NCI-H1436 treated with DMSO at 0.1 percent for 48 hours (cell line): ENCODE measurements at places on chromosomes 5 and 9.

GRCh38 chr5:22889720-22890119 lies 36.6 kb upstream of the CDH12 start:
- no peak for DNase-seq

DNA sequence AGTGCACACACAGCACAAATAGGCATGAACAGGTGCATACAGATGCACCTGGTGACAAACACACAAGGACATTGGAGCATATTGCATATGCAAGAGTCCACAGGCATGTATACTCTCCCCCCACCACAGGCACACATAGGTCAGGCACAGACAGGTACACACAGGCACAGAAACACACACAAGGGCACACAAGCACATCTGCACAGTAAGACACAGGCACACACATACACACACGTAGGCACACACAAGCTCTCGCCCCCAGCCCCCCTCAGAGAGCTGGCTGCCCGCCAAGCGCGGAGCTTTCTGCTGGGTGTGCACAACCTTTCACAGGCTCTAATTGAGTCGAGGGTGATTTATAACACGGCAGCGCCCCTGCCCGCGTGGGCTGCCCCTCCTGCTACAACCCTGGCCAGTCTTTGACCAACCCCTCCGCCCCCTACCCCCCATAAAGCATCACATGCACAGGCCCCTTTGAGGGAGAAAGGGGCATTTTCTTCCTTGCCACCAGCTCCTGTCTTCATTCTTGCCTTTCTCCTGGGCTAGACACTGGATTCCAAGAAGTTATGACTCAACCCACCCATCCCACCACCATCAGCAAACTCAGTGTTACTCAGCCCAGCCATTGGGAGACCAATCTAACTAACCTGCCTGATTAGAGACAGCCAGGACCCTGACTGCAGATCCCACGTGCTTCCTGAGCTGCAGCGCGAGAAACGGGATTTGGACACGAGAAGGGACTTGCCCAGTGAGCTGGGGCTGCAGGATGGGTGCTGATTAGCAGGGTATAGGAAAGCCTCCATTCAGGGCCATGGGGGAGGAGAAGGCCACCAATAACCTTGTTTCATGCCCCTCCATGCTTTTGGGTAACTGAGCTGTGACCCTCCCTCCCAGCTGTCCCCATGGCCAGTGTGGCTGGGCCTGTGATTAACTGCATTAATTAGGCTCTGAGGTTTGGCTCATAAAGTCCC lies 42.8 kb upstream of the PSD2 start:
- no peak for DNase-seq

DNA sequence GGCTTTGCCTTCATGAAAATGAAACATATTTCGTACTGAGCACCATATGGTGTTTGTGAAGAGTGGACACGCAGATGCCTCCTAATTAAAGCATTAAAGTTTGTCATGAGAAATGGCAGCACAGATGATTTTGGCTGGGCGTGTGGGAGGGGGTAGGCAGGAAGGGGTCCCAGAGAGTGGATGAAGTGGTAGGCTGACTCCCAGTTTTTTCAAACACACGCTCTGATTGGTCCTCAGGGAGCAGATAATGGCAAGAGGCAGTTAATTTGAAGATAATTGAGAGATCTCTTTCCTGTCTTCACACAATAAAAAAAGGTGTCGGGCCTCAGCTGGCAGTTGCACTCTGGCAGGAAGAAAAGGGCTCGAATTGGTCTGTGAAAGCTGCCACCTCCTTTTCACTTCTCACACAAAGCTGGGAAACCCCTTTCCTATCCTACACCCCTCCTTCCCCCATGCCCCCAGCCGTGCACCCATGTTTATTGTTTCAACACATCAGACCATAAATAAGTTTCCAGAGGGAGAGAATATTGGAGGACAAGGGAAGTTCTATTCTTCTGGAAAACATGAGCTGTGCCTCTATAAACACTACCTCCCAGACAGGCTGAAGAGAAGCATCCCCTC lies 429.6 kb downstream of the ARHGEF28 start:
- DNase-seq = peak; percentile 40

DNA sequence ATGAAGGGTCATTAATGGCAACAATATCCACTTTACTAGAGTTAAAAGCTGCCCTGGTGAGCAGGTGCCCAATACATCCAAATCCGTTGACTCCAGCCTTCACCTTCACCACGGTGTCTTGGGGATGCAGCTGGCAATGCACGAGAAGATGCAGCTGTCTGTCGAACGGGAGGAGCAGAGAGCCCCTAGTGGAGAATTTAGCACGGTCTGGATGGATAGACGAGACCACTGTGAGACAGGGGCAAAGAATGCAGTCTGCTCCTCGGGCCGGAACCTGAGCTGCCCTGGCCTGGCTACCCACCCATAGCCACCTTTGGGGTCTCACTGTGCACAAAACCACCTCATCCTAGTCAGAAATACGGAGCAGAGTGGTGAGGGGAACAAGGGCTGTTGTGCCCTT lies 35.1 kb downstream of the ADRA1B start:
- DNase-seq = no peak

- no peak for DNase-seq
Observed at GRCh38 chr9:37486616-37487548, 1.1 kb downstream of the POLR1E start.

DNA sequence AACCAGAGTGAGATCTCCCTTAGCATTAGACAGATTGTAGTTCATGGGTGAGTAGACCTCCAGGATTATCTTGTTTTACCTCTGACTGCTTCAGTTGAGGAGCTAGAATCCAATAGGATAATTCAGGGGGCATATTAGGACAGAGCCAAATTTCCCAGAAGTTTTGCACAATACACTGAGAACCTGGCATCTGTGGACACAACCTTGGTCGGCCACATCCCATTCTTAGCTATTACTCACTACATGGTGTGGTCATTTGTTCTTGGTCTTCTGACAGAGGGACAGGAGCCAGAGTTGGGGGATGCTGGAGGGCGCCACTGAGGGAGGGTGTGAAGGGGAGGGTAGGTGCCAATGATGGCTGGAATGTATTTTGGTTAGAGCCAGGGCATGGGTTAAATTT lies 66.6 kb downstream of the NPR3 start:
- no peak for DNase-seq

DNA sequence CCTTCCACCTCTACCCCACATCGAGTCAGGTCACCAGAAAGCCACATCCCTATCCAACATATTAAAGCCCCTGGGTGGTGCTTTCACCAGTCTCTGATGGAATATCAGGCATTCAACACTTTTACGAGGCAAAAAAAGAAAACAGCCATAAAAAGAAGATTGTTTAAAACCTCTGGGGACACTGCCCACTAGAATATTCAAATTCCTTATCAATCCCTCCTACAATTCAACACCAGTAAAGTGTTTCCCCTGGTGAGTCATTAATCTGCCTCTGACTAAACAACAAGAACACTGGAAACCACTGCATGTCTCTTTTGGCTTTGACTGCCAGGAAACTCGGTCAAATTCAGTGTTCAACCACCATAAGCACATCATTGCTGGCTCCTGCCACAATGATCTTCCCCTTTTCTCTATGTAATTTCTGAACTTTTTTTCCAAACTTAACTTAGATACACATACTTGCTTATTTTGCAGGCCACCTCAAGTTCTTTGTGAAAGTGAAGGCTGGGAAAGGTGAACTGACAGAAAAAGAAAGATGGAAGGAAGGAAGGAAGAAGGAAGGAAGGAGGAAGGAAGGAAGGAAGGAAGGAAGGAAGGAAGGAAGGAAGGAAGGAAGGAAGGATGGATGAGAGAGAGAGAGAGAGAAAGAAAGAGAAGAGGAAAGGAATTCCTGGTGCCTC lies 105.3 kb downstream of the PAX5 start:
- no peak for DNase-seq

DNA sequence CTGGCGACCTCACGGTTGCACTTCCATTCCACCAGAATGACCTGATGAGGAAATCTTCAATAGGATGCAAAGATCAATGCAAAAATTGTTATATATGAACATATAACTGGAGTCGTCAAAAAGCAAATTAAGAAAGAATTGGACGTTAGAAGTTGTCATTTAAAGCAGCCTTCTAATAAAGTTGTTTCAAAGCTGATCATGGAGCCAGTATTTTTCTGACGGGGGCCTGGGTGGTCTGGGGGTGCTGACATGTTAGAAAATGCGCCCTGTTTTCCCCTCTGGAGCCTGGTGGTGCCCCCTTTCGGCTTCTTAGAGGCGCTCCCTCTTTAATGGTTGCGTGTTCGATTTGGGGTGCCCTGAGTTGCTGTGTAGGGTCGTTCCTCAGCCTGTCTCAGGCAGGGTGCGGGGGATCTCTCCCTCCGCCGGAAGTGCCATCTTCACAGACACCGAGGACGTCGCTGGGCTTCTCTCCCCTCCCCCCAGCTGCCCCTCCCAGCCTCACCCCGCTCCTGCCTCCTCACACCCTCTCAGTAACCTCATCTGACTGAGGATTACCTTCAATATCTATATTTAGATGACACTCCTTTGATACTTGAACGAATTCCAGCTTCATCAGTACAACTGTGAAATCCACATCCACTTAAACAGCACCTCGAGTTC lies 18.3 kb downstream of the PTGES2 start:
- no peak for DNase-seq

DNA sequence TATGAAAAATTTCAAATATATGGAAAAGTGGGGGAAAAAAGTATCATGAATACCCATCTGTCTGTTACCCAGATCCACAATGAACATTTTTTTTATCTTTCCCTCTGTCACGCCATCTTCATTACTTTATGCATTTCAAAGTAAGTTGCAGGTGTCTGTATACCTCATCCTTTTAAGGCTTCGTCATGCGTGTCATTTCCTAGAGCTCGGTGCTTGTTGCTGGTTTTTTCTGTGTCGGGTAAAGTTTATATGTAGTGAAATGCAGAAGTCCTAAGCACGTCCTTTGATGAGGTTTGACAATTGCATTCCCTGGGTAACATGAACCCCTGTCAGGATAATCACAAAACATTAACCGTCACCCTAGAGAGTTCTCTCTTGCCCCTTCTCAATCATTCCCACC lies 52.1 kb downstream of the DAPK1 start:
- no peak for DNase-seq

DNA sequence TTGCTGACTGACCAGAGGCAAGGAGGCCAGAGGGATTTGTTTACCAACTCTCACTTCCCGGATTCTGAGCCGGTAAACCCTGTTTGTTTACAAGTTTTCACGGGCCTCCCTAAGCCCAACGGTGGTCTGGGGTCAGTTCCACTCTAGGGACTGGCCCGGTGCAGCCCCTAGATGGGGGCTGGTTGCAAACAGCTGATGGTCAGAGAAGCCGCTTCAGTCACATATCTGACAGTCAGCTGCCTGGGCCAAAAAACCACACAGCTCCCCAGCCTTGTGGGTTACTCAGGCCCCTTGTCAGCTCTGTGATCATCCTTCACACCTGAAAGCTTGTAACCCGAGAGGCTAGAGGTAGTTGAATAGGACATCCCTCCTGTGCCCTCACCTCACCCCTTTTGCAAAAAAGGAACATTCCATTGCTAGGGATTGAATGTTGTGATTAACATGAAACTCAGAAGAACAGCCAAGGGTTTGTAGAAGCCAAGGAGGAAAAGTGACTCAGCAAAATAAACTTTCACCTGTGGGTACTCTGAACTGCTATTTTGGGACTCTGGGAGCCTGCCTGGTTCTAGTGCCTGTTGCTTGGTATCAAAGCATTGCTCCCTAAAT lies 40.4 kb downstream of the SAR1B start:
- DNase-seq = no peak

GRCh38 chr5:168816661-168817060 lies 237.5 kb upstream of the PANK3 start:
- DNase-seq = no peak

GRCh38 chr5:123483446-123484077 lies 28.4 kb upstream of the CSNK1G3 start:
- no peak for DNase-seq

DNA sequence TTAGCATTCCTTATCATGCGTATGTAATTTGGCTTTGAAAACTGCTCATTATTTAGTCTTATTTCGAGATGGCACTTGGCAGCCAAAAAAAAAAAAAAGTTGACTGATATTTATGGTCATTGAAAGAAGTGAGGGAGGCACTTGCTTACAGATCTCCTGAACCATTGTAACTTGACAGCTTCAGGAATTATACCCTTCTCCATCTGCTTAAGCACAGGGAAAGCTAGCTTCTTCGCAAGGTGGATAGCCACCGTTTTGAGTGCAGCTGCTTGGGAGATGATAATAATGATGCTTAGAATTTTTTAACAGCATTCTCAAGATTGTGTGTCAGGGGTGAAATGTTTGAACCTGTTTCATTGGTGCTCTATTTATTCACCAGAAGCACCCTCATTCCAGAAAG lies 116.1 kb downstream of the GIN1 start:
- no peak for DNase-seq

DNA sequence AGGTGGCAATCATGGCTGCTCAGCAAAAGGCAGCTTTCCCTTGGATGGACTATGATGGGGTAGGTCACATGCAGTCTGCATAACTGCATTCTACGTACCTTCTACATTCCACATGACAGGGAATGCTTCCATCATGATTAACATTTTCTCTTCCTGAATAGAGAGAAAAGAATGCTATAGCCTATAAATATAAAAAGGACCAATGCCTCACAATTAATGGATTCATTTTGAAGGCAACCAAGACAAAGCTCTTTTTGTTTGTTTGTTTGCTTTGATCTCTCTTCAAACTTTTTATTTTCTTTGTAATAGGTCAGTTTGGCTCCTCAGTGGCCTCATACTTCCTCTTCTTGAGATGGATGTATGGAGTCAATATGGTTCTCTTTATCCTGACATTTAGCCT lies 201.3 kb downstream of the ALDH1A1 start:
- no peak for DNase-seq

DNA sequence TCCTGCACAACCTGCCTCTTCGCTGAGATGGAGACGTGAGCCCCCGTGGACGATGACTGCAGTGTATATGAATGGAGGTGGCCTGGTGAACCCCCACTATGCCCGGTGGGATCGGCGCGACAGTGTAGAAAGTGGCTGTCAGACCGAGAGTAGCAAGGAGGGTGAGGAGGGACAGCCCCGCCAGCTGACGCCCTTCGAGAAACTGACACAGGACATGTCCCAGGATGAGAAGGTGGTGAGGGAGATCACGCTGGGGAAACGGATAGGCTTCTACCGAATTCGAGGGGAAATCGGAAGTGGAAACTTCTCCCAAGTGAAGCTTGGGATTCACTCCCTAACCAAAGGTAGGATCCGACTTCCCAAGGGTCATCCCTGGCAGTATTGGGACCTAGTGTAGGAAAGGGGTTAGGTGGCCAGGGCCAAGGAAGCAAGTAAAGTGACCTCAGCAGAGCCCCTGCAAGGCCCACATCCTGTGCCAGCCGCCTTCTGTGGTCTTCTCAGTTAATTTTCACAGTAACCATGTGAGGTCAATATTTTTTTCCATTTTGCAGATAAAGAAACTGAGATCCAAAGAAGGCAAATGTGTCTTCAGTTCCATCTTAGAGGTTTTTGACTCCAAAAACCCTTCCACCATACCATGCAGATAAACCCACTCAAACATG lies 53.8 kb downstream of the NIM1K start:
- DNase-seq = no peak

DNA sequence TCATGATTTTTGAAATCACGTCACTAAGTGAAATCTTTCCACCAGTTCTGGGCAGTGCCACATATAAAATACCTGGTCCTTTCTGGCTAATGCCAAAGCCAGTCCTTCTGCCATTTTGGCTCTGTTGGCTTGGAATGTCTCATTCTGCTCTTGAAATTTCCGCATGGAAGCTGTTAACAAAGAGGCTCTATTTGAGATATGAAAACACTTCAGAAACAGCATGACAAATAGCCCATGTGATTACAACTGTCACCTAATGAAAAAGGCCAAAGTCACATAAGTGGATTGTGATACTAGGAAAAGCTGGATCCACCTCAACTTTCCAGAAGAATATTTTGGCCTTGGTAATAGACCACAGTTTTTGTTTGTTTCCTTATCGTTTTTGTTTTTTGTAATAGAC lies 12.8 kb downstream of the GOLGA1 start:
- no peak for DNase-seq

GRCh38 chr5:85538362-85538761 lies 1079.4 kb upstream of the COX7C start:
- no peak for DNase-seq
